ENCODE measurements at places on chromosomes 4 and X.

DNA sequence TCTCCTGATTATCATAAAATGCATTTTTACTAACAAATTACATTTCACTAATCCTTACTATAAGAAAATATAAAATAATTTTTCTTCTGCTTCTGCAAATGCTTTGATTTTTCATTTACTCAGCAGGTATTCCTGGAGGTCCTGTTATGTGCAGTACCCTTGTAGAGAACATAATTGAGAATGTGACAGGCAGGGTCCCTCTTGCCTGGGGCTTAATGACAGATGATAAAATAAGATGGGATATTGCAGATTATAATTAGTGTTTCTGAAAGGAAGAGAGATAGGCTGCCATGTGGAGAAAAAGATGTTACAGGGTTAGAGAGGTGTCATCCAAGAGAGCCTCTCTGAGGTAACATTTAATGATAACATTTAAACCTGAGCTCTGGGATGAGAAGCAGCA, 128.9 kb downstream of the MAD2L1 start:
- DNase-seq: no peak

DNA sequence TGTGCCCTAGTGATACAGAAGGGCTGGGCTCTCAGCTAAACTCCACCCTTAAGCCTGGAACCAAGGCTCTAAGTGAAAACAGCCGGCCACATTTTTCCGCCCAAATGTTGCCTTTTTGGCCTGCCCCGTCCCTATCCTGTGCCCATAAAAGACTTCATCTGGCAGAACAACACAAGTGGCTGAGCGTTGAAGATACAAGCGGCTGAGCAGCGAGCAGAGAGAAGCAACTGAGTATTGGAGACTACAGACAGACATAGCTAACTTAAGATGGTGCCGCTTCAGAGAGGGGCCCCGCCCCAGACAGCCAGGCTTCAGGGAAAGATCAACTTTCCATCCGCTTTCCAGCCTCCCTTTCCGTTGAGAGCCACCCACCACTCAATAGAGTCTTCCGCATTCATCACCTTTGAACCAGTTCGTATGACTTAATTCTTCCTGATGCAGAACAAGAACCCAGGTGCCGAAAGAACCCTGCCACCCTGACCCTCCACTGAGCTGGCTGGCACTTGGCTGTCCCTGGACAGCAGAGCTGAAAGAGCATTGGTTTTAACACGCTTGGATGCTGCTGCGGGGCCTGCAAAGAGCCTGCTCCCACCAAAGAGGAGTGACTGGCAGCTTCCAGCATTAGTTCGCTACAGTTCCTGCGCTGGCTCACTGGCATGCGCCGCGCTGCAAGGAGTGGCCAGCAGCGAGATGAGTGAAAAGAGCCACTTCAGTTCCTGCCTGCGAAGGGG, 853.2 kb upstream of the INTU start:
- no peak for DNase-seq

GRCh38 chr4:182192511-182193181, 50.6 kb upstream of the TENM3 start:
- no peak for DNase-seq

DNA sequence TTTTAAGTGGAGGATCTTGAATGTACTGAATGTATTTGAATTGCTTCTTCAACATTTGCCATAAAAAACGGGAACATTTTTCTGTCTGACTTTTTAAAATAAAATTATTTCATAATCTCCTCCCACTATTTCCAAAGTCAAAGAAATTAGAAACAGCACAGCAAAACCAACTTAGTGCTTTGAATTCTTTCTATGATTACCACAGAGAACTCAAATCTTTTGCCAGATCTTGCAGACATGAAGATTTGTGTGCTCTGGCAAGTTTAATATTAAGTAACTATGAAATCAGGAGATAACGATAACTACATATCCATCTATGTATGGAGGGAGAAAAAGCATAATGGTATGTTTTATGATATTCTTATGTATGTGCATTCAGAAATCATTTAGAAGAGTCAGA, 982.2 kb downstream of the PCDH7 start:
- DNase-seq: no peak

DNA sequence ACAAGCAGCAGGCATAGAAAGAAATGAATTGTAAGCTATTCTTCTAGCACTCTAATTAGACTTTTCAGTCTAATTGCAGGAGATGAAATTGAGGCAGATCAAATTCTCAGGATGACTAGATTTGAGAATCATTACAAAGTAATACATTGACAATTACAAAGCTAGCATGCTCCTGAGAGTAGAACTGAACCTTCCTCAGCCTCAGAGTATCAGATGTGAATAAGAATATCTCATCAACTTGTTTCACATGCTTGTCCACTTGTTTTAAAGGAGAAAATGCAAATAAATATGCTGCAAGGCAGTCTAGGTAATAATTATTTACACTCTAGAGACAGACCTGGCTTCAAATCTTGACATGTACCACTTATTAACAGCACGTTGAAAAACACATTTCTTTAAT, 491.0 kb upstream of the MAGEB2 start:
- no peak for DNase-seq

DNA sequence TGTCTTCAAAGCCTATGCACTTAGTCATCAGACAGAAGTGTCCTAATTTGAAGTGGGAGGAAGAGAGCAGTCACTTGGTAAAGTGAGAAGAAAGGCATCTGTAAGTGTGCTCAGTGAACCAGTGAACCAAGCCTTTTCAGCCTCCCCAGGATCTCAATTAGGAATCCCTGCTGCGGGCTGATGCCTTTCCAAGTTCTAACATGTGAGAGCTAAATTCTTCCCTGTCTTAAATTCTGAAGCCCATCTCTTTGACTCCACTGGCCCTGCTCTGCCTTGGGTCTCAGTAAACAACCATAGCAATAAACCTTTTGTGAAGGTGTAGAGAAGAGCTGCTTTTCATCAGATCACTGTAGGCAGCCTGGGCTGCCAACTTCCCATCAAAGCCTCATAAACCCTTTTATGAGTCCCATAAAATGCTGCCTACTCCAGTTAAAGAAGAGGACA, 701.2 kb upstream of the LCORL start:
- no peak for DNase-seq

GRCh38 chr4:183860731-183861130, 44.4 kb upstream of the STOX2 start:
- no peak for DNase-seq

DNA sequence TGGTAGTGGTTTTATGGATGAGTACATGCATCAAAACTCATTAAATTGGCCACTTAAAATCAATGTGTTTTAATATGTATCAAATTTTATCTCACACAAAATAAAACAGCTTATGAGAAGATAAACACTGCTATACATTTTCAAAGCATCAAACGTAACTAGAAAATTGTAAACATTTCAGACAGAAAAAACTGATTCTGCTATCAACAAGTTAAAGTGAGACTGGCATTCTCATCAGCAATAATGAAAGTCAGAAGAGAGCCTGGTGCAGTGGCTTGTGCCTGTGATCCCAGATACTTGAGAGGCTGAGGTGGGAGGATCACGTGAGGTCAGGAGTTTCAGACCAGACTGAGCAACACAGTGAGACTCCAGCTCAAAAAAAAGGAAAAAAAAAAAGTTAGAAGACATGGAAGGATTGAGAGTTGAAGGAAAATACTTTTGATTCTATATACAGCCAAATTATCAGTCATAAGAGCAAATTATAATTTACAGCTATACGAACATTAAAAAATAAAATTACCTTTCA, 2.9 kb downstream of the TBCK start:
- no peak for DNase-seq

GRCh38 chrX:16797841-16798240, 11.6 kb downstream of the TXLNG start:
- DNase-seq: no peak

DNA sequence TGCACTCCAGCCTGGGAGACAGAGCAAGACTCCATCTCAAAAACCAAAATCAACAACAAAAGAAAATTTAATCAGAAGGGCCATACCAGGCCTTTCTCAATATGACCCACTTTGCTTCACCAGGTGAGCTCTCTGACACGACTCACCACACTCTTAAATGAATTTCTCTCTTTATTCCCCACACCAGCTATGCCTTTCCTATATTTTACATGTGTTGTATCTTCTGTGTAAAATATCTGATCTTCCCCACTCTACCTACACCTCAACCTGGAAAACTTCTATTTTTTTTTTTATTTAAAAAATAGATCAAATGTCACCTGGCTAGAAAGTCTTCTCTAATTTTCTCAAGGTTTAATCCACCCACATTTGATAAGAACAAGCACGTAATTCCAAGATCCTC, 77.6 kb upstream of the SLC39A8 start:
- no peak for DNase-seq

- no peak for DNase-seq
Measured at GRCh38 chrX:13283512-13283911, 36.3 kb downstream of the ATXN3L start.

DNA sequence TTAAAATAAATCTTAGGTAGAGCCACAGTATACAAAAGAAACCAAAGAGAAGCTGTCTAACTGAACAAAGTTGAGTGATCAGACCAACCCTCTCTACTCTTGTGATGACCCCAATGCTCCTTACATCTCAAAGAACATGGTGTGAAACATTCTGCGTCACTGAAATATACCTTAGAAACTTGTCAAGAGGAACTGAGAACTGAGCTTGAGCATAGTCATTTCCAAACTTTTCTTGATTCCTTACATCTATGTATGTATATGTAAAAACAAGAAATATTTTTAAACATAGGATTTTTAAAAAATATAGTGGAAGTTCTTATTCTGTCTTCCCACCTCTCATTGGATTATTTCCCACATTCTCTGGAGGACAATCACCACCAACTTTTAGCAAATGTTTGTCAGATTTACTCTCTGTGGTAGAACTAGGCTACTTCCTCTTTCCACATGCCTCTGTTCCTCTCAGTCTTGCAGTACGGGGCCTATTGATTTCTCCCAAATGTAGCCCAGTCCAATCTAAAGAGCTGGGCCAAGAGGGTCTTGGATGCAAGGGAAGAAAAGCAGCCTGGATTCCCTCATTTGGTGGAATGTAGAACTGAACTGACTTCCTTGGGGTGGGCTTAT, 98.2 kb upstream of the HHIP start:
- DNase-seq: no peak

DNA sequence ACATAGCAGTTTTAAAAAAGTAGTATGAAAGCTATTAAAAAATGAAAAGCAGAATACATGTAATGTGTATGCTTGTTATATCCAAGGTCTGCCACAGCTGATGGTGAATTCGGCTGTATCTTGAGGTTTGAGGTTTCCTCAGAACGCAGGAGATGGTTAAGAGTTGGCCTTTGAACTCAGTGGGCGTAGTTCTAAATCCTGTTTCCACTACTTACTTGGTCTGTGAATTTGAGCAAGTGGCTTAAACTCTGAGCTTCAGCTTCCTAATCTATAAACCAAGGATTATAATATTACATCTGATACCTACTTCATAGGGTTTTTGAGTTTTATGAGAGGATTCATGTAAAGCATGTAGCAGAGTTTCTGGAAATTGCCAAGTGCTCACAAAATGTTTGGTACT, 125.2 kb downstream of the STIM2 start:
- DNase-seq: no peak

DNA sequence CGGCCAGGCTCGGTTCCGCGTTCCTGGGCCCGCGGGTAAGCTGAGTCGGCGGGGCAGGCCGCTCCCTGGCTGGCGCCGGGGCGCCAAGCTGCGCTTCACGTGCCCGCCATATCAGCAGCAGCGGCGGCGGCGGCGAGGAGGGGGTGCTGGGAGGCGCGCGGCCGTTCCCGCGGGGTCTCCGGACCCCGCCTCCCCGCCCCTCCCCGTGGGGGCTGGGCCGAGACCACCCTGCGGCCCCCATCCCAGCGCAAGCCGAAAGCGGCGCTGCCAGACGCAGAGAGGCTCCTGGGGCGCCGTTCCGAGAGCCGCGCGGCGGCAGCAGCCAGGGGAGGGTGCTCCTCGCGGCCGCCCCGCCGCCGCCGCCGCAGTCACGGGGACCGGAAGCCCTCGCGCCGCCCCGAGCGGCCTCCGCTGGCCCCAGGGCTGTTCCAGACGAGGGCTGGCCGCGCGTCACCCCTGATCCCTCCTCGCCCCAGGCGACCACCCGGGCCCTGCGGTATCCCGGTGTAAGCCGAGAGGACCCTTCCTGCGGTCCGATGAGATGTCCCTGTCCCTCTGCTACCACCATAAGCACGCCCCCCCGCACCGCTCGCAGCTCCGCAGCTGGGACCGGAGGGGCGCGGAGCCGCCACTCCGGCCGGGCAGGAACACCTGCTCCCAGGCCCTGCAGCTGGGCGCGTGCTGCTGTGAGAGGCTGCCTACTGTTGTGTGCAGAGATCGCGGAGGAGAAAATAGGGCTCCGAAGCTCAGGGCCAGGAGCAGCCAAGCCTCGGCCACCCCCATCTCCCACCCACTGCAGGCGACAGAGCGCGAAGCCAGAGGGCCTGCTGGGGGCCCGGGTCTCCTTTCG, 7.5 kb upstream of the BCOR start:
- no peak for DNase-seq

GRCh38 chrX:20530406-20530921, 263.8 kb upstream of the RPS6KA3 start:
- DNase-seq: peak; percentile 49

DNA sequence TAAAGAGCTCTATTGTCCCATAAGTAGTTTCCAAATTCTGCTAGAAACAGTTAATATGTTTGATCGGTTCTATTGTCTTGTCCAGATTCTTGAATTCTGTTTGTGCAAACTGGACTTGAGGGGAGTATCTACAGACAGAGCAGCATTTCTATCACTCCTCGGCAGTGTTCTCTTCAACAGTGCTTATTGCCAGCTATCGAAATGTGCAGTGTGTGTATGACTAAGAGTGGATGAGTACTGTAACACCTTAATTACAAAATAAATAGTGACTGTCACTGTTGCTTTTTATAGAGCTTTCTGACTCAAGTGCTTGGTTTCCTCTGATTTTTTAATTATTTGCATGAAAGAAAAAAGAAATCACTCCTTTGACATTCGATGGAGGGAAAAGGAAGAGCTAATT, 274.6 kb downstream of the RPA4 start:
- DNase-seq: no peak

DNA sequence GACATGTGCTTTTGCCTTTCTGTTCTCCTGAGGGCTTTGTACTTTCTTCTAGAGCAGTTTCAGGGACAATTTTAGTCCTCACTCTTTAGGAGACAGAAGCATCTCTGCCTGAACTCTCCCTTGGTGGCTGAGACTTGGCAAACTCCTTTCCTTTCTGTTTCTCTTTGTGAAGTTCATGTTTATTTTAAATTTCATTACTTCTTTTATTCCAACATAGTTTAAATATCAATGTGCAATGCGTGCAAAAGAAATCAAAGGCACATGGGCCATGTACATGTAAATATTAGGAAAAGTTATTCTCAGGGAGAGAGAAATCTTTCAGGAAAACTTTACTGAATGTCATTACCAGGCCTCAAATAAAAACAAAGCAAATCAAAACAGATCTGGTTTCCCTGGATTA, 177.6 kb downstream of the RNF150 start:
- DNase-seq: no peak

DNA sequence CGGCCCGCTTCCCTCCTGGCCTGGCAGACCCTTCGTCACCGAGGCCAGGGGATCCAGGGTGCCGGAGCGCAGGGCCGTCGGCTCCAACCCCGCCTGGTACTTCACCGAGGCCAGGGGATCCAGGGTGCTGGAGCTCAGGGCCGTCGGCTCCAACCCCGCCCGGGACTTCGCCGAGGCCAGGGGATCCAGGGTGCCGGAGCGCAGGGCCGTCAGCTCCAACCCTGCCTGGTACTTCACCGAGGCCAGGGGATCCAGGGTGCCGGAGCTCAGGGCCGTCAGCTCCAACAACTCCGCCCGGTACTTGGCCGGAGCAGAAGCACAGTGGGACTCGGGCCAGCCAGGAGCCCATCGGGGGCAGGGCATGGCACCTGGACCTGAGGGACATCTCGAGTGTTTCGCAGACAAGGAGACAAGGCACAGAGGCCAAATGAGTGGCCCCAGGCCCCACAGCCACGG, 85.1 kb downstream of the FAM53A start:
- no peak for DNase-seq

Measured in hippocampal formation (tissue), 2 donors.